ENCODE measurements at places on chromosomes 4 and X. TPM values are rescaled to one million over a fixed set of nuclear protein-coding genes. Genes with fewer than 3 reads are reported as not detected.

GRCh38 chr4:67342291-67342690 is 203.0 kb downstream of the CENPC start:
- H3K4me3 ChIP-seq = no peak overlapping the region
- no peak overlapping the region for H3K27ac ChIP-seq
- no peaks in the 10 kb centered on the region for H3K27me3 ChIP-seq
- no peak for DNase-seq
- no peaks in the 10 kb centered on the region for H3K36me3 ChIP-seq

DNA sequence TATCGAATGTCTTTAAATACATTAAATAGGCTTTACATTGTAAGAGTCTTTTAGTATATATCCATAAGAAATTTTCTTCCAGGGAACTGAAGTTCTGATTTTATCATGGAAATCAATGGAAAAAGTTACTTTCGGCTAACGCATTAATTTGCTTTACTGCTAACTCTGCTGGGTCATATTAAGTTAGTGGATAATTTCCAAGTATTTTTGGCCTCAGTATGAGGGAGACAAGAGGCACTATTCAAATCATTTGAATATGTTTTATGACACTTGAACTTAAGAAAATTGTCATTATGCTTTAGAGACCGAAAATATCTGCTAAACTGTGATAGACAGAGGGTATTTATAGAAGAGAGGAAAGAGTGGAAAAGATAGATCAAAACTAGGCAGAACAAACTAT is 237.5 kb downstream of the PCDH7 start:
- H3K27ac ChIP-seq = no peak overlapping the region
- no peak for DNase-seq
- H3K4me1 ChIP-seq = no peaks in the 10 kb centered on the region
- no peak overlapping the region for H3K4me3 ChIP-seq

DNA sequence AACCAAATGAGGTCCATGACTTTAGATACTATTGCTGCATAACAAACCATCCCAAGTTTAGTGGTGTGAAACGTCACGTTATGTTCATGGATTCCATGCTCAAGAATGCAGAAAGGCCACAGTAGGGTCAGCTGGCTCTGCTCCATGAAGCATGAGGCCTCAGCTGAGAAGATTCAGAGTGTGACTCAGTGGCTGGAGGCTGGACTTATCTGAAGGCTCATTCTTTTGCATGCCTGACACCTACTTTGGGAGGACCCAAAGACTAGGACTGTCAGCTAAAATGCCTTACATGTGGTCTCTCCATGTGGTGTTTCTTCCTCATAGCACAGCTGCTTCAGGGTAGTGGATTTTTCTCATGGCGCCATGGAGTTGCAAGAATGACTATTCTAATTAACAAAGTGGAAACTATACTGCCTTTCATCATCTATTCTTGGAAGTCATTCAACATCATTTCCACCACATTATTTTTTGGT is 11.5 kb upstream of the CCDC149 start:
- no peak overlapping the region for H3K27ac ChIP-seq
- H3K4me1 ChIP-seq = no peaks in the 10 kb centered on the region
- no peak for DNase-seq
- no peak overlapping the region for H3K4me3 ChIP-seq
- H3K36me3 ChIP-seq = no peaks in the 10 kb centered on the region

GRCh38 chrX:79366556-79366872 is 620 bp downstream of the ITM2A start:
- H3K27ac ChIP-seq = peak overlapping the region; percentile 79
- DNase-seq = no peak
- H3K36me3 ChIP-seq = peaks cover 9% of the 10 kb centered on the region

- no peak for DNase-seq
- H3K36me3 ChIP-seq = no peaks in the 10 kb centered on the region
- H3K4me3 ChIP-seq = no peak overlapping the region
- no peak overlapping the region for H3K27ac ChIP-seq
Observed at GRCh38 chr4:74395633-74396032, 30.7 kb downstream of the EREG start.

DNA sequence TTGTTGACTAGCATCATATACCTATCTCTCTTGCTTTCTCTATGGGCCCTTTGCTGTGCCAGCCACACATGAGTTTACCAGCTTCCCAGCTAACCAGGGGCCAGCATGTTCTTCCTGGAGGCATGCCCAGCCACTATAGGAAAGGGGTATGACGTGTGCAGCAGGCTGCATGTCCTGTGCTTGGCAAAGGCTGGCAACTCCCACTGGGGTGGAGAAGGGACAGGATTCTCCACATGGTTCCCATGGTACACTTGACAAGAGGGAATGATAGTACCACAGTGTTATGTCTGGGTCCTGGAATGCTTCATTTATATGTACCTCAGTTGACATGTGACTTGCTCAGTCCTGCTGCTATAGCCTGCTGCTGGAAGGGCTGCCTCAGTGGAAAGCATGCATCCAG is 78.8 kb downstream of the TMEM164 start:
- H3K27me3 ChIP-seq = no peaks in the 10 kb centered on the region
- no peak overlapping the region for H3K27ac ChIP-seq

DNA sequence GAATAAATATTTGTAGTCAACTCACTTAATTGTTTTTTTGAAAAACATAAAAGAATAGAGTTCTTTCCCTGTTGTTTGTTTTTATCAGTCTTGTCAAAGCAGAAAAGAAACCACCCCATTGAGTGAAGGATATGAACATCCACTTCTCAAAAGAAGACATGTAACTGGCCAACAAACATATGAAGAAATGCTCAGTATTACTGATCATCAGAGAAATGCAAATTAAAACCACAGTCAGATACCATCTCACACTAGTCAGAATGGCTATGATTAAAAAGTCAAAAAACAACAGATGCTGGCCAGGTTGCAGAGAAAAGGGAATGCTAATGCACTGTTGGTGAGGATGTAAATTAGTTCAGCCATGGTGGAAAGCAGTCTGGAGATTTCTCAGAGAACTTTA is 326.1 kb upstream of the EMCN start:
- H3K27ac ChIP-seq = no peak overlapping the region
- H3K4me1 ChIP-seq = no peaks in the 10 kb centered on the region
- DNase-seq = no peak
- no peaks in the 10 kb centered on the region for H3K36me3 ChIP-seq
- no peak overlapping the region for H3K4me3 ChIP-seq

The NUDT10 gene
- not detected for polyA plus RNA-seq

The ENOPH1 gene
- 48.7 TPM for polyA plus RNA-seq

The EDA2R gene
- polyA plus RNA-seq = not detected

The YY2 gene
- 0.49 TPM for polyA plus RNA-seq

The TREX2 gene
- polyA plus RNA-seq = 0.71 TPM

Measured in CD4-positive, CD25-positive, alpha-beta regulatory T cell (primary cell).